Smooth muscle cell of the brain vasculature (primary cell): ENCODE measurements at places on chromosomes 16 and 17.

DNA sequence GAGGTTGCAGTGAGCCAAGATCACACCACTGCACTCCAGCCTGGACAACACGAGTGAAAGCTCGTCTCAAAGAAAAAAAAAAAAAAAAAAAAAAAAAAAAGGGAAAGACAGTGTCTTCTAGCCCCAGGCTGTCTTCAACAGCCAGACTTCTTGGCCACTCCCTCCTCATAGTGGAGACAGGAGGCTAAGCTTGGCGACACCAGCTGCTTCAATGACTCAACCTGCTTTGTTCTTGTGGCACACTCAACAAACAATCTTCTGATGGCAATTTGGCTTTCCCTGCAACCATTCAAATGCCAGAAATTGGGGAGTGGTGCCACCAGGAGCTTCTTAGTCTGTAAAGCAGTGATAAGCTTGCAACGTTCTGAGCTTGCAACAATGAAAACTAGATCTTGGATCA, 290.4 kb upstream of the DYNLRB2 start:
- no peak for DNase-seq

DNA sequence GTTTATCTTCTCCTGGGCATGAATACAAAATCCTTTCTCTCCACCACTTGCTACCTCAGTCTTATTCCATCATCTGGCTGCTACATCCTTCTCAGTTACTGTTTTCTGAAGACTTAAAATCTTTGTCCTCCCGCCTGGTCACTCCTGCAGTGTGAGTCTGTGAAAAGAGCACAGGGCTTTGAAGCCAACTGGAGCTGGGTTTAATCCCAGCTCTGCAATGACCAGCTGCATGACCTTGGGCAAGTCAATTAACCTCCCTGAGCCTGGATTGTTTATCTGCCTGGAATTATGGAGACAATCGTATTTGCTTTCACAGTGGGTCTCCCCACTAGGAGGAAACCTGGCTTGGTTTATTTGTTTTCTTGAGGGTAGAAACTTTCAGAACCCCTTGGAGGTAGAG, 183.2 kb downstream of the GSG1L start:
- no peak for DNase-seq

DNA sequence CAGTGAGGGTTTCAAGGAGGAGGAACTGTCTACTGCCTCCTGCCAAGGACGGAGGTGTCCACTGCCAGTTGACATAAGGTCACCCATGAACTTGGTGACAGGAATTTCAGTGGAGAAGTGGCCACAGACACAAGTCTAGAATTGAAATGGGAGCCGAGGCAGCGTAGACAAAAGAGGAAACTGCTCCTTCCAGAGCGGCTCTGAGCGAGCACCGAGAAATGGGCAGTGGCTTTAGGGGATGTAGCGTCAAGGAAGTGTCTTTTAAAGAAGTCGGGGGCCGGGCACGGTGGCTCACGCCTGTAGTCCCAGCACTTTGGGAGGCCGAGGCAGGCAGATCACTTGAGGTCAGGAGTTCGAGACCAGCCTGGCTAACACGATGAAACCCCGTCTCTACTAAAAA, 3.1 kb upstream of the SERPINF1 start:
- DNase-seq = no peak

DNA sequence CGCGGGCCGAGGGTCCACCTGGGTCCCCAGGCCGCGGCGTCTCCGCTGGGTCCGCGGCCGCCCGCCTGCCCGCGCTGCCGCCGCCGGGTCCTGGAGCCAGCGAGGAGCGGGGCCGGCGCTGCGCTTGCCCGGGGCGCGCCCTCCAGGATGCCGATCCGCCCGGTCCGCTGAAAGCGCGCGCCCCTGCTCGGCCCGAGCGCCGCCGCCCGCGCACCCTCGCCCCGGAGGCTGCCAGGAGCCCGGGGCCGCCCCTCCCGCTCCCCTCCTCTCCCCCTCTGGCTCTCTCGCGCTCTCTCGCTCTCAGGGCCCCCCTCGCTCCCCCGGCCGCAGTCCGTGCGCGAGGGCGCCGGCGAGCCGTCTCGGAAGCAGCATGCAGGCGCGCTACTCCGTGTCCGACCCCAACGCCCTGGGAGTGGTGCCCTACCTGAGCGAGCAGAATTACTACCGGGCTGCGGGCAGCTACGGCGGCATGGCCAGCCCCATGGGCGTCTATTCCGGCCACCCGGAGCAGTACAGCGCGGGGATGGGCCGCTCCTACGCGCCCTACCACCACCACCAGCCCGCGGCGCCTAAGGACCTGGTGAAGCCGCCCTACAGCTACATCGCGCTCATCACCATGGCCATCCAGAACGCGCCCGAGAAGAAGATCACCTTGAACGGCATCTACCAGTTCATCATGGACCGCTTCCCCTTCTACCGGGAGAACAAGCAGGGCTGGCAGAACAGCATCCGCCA, 504 bp downstream of the FOXC2 start:
- no peak for DNase-seq

GRCh38 chr17:47917581-47917980, 21.5 kb downstream of the SP2 start:
- DNase-seq = no peak

GRCh38 chr17:76458580-76459490, 5.9 kb upstream of the UBE2O start:
- DNase-seq = peak; percentile 24

DNA sequence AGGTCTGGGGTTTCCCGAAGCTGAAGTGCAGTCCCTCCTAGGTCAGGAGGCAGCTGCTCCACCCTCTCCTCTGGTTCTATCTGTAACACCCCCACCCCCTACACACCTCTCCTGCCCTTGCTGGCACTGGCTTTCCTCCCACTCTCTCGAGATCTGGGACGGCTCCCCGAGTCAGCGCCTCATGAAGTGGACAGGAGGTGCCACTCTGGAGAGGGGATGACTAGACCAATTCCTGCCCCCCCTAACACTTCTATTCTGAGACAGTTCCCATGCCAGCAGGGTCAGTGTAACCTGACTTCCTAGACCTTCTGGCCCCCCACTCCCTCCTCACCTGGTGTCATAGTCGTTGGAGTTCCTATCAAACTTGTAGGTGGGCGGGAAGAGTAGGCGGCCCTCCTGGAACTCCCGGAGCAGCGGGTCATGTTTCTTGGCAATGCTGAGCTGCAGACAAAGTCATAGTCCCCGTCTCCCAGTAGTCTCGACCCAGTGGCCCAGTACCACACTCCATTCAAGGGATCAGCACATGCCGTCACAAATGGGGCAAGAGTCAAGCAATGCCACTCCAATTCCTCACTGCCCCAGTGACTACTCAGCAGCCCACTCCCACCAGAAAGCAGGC, 9.7 kb downstream of the INPP5K start:
- no peak for DNase-seq

DNA sequence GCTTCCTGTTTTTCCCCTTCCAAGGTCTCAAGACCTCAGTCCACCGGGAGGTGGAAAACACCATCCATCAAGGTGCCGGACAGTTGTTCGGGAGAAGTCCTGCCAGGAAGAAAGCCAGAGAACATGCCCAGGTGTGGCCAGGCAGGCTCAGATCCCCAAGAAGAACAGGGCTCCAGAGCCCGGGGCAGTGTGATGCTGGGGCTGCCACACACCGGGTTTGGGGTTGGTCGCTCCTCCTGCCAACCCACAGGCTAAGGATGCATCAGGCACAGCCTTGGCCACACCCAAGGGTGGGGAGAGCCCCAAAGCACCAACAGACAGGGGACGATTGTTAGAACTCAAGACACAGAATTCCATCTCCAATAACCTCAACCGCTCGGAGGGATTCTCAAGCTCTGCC, 19.7 kb downstream of the ZFHX3 start:
- DNase-seq = no peak

DNA sequence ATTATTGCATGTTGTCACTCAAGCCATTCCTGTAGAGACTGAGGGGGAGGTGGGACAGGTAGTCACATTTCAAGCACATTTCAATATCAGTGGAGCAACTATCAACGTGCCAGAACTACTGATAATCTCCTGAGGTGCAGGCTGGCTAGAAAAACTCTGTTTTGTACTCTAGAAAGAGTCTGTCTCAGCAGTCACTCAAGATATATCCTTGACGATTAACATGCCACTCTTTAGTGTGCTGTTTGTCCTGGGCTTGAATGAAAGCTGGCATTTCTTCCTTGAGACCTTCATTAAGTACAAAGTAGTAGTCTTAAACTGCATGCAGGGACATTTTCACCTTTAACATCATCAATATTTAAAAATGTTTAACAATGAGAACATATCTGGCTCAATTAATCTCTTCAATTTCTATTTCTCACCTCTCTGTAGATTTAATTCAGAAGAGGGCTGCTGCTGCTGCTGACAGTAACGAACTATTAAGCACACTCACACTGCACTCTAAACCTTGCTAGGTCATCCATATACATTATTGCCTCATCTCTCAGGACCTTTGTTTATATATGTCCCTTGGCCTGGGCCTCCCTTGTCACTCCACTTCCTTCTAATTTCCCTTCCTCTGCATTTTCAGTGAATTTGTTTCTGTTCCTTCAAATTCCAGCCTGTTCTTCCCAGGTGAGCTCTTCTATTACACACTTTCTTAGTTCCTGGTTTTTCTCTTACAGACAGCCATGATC, 412.0 kb downstream of the HAPSTR1 start:
- no peak for DNase-seq
